HCT116 (cell line): ENCODE measurements at places on chromosomes 11 and 22.

DNA sequence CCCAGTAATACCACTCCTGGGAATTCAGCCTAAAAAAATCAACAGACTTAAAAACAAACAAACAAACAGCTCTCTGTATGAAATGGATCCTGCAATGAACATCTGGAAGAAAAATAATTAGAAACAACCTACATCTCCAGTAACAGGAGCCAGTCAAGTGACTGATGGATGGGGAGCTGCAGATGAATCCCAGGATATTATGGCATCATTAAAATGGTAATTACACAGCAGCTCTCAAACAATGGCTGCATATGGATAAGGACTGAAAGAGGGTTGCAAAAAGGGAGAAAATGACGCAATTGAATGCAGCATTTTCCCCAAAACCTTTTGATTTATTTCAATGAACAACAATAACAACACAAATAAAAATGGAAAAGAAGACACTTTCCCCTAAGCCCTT is 4.1 kb downstream of the NPTXR start:
- no peak for DNase-seq

DNA sequence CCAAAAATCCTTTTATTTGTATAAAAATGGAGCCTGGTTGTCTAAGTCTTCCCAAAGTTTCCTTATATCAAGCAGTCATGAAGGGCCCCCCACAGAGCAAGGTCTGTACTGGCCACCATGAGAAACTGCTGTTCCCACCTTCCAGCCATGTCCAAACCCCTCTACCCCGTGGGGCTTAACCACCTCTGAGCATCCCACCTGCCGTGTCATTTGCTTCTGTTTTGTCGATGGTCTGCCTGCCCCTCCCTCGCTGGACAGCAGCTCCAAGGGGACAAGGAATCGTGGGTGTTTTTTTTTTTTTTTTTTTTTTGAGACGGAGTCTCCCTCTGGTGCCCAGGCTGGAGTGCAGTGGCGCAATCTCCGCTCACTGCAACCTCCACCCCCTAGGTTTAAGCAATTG is 11.1 kb upstream of the ANO1 start:
- DNase-seq: no peak

GRCh38 chr11:27084518-27084917 is 43.9 kb downstream of the BBOX1 start:
- DNase-seq: no peak

DNA sequence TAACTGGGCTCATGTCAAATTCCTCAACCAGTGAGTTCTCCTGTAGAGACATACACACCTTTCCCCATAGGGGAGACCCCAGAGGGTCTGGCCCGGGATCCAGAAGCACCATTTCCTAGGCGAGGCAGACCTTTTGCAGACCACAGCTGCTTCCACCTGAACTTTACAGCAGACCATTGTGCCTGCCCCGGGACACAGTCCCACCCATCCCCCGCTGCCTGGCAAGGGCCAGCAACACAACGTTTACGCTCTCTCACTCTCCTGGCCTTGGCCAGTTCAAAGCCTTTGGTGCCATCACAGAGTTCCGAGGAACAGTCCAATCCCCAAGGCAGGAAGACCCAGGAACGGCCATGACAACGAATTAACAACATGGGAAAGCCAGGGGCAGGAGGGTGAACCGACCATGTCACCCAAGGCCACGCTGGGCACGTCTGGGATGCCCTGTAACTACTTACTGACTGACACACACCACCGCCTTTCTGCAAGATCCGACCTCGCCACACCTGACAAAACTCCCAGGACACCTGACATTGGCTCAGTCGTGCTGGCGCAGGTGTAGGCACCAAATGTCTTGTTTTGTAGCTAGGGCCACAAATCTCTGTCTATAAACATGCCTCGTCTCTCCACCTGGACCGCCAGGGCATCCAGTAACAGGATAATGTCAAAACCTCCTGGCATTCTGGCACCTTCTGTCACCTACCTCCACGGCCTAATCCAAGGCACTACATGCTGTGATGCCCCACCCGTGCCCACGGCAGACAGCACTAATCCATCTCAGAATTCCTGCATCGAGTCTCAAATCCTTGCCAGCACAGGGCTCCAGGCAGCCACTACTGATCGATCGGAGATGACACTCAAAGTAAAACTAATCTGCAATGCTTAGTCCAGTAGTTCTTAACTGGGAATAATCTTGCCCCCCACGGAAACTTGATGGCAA is 51.3 kb downstream of the MYH9 start:
- no peak for DNase-seq

GRCh38 chr11:128903248-128904061 is 12.3 kb downstream of the KCNJ5 start:
- no peak for DNase-seq

DNA sequence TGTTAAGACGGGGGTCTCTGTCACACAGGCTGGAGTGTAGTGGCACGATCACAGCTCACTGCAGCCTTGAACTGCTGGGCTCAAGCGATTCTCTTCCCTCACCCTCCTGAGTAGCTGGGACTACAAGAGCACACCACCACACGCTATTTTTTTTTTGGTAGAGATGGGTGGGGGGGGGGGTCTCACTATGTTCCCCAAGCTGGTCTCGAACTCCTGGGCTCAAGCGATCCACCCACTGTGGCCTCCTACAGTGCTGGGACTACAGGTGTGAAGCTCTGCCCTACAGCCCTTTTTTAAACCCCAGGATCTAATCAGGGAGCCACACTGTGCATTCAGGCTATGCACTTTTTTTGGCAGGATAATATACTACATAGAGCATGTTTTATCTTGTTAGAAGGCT is 1.4 kb upstream of the DHCR7 start:
- DNase-seq: no peak

GRCh38 chr11:788009-788640 is 1.8 kb downstream of the CEND1 start:
- DNase-seq: no peak

GRCh38 chr22:42985531-42985905 is 29.4 kb downstream of the PACSIN2 start:
- no peak for DNase-seq

DNA sequence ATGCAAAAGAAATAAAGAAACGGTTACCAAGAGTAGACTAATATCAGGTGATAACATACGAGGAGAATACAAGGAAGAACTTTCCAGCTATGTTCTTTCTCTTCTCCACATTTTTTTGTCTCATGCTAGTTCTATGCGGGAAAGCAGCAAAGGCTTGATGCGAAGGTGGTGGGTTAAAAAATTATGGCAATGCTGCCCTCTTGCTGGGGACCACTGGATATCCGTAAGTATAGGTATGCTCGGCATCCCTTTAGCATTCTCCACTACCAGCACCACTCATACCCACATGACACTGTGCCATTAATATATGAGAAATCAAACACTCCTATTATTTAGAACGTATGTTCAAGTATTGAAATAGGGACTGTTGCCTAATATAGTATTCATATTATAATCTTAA is 776.4 kb downstream of the LRRC4C start:
- no peak for DNase-seq

DNA sequence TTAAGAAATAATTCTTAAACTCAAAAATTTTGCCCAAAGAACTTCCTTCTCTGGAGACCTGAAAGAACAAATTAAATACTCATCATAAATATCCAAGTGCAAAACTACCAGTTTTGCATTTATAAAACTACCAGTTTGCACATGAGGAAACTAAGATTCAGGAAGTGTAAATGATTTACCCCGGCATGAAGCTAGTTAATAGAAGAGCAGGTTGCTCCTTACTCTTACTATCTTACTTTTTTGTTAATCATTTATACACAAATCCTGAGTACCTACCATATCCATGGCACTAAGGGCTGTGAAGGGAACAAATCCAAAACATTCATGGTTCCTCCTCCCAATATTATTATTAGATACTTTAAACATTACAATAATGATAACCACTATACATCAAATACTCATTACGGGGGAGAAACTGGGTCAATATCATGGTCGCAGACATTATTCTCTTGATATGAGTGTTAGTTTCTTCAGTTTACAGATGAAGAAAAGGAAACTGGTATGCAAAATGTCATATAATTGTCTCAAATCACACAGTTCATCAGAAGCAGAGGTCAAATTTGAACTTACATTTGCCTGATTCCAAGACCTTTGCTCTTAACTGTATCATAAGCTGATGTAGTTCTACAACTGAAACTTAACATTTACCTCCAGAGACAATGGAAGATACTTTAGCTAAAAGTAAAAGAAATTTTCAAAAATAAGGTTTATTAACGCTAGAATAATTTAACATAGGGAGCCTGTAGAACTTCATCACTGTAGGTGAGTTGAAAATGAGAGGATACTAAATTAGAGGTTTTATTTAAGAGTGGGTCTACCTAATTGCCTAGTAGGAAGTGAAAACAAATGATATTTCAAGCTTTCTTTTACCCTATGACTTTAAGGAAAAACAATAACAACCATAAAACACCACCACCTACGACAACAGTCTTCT is 74.5 kb downstream of the FAM76B start:
- DNase-seq: no peak

GRCh38 chr11:6170226-6170625 is at the start of gene OR52B2:
Gene OR52B2 (minus strand): TSS chr11:6170326. CDS start chr11:6170326, 0 bp downstream.
- no peak for DNase-seq

- no peak for DNase-seq
Measured at GRCh38 chr11:115644856-115645255, 140.6 kb upstream of the CADM1 start.

DNA sequence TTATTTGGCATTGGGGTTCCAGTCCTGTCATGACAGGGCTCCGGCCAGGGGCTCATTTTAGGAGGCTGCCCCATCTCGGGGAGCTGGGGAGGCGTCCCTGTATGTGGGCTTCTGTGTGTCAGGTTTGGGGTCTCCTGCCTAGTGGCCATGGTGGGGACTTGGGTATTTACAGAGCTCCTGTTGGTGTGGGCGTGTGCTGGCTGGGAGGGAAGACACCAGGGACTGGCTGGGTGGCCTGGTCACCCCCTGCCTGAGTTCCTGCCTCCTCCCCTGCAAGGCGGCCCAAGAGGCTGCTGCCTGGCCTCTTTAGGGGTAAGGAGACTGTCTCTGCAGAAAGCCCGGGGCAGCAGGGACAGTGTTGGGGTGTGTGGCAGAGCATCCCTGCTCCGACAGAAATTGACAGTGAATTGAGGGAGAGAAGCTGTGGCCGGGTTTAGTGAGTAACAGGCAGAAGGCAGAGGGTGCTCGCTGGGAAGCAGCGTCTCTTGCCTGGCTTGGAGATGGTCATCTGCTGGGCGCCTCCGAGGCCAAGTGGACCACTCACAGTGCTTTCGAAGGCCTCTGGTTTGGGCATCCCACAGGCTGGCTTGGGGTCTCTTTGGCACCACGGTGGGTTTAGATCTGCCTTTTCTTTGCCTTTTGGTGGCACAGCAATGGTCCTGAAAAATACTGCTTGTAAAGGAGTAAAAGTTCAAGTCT is 40.3 kb upstream of the GRAMD4 start:
- DNase-seq: no peak

GRCh38 chr11:117387992-117388755 is 60.5 kb downstream of the CEP164 start:
- DNase-seq: no peak

- no peak for DNase-seq
Measured at GRCh38 chr11:74462009-74462408, 5.3 kb downstream of the KCNE3 start.

- no peak for DNase-seq
Measured at GRCh38 chr11:88131764-88132470, 43.3 kb downstream of the RAB38 start.

- no peak for DNase-seq
Measured at GRCh38 chr22:47576908-47577307, 814.5 kb downstream of the TBC1D22A start.

DNA sequence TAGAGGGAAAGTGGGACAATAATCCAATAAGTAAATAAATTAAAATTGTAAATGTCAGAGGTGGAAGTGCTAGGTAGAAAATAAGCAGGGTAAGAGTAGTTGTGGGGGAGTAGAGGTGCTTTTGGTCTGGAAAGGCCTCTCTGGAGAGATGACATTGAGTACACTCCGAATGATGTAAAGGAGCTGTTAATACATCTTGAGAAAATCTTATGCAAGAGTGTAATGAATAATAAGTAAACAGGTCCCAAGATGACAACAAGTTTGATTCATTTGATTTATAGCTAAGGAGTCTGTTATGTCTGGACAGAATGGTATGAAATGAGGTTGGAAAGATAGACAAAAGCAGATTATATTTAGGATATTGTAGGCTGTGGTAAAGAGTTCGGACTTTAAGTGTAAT is 87.5 kb downstream of the TMEM135 start:
- DNase-seq: no peak

- no peak for DNase-seq
Measured at GRCh38 chr11:128205796-128206195, 381.6 kb downstream of the ETS1 start.

DNA sequence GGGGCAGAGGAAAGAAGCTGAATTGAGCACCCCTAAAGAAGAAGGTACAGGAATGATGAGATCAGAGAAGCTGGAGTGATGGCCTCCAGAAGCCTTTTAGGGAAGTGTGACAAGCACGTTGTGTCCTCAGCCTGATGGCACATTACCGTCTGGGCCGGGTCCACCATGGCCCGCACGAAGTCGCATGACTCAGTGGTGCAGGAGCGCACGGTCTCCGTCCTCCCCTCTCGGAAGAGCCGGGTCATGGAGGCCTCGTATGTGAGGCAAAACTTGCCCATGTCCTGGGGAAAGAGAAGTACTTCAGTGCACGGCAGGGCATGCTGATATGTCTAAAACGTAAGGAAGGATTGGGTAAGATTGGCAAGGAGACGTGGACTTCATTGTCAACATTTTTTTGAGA is 11.2 kb upstream of the TESMIN start:
- no peak for DNase-seq

- no peak for DNase-seq
Measured at GRCh38 chr11:19493446-19494213, 219.0 kb upstream of the NAV2 start.

GRCh38 chr11:83037877-83038276 is 33.8 kb downstream of the RAB30 start:
- DNase-seq: no peak

GRCh38 chr11:77322926-77323590 is 21.6 kb upstream of the GDPD4 start:
- DNase-seq: no peak

GRCh38 chr11:42239188-42239587 is 779.7 kb upstream of the LRRC4C start:
- DNase-seq: no peak

GRCh38 chr11:8085011-8085645 is 4.1 kb downstream of the TUB start:
- DNase-seq: no peak

DNA sequence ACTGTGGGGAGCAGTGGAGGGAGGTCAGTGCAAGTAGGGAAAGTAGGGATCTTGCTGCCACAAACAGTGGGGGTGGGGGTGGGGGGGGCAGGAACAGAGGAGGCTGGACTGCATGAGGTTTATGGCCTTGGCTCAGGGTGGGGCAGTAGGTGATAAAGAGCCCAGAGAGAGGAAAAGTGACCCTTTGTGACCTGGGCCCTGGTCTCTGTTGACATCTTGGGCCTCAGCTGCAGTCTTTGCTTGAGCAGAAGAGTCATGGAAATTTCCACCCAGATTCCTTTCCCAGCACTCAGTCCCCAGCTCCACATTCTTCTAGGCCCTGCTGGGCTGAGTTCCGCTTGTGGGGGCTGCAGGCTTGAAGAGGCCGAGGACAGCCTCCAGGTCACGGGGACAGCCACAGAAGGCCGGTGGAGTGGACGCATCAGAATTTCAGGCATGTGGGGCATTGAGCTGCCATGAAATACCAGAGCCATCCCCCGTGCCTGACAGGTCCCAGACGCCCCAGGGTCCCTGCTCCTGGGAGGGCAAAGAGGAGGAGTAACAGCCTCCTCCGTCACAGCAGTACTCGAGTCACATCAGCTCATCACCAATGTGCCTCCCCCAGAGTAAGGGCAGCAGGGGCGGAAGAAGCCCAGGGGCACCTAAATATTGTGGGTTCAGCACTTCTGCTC is 9.7 kb upstream of the MALAT1 start:
- DNase-seq: no peak
